ENCODE measurements at places on chromosomes 5 and 9.

- DNase-seq, result no peak
Measured at GRCh38 chr9:6816581-6816980, 58.8 kb downstream of the KDM4C start.

GRCh38 chr5:55897905-55898304 is 46.7 kb downstream of the IL31RA start:
- DNase-seq, result peak; percentile 78

DNA sequence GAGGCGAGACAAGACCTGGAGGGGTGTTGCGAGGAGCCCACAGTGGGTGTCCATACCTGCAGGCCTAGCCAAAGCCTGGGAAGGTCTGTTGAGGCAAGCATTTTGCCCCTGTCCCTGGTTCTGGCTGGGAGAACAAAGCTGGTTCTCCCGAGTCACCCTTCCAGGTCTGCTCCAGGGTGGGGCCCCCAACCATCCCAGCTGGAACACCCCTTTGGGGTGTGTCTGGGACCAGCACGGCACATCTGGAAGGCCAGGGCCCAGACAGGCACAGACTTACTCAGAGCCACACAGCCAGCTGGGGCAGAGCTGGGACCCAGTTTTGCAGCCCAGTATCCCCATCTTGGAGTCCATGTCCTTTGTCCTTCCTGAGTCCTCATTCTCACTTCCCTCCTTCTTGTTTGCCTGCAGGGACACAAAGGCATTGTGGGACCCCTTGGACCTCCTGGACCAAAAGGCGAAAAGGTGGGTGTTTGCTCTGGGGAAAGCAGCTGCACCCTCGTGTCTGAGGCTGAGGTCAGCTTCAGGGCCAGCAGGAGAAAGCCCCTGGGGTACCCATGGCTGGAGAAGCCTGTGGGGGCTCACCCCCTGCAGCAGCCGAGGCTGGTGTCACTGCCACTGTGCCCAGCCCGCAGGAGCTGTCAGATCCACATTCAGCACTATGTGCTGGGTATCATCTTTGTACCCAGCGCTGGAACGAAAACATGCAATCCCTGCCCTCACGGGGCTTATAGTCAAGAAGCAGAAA is 38.4 kb upstream of the ORM1 start:
- DNase-seq, result no peak

DNA sequence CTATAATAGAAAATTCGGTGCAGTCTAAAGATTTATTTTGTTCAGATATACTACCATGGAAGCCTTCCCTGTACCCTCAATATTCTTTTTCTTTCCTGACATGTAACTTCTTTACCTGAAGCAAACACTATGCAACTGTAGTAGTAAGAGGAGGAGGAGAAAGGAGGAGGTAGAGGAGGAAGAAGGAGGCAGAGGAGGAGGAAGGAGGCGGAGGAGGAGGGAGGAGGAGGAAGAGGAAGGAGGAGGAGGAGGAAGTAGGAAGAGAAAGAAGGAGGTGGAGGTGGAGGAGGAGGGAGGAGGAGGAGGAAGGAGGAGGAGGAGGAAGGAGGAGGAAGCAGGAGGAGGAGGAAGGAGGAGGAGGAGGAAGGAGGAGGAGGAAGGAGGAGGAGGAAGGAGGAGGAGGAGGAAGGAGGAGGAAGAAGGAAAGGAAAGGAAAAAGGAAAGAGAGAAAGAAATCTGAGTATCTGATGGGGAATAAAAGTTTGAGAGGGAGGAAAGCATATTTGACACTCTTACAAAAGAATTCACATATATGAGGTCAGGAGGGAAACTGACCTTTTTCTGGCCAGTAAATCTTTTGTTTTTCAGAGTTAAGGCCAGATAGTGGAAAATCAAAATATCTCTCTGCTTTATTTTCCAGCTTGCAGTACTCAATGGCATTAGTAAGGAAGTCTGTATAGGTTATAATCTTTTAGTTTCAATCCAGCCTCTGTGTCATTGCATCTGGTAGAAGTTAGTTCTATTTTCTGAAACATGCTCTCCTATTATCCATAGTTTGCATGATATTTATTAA is 114.5 kb upstream of the LPAR1 start:
- DNase-seq, result no peak

GRCh38 chr5:16557477-16557876 is 59.3 kb downstream of the RETREG1 start:
- DNase-seq, result no peak

GRCh38 chr5:5044247-5044840 is 95.8 kb upstream of the ADAMTS16 start:
- no peak for DNase-seq

- no peak for DNase-seq
Measured at GRCh38 chr5:177983763-177984583, 12.1 kb downstream of the PROP1 start.

DNA sequence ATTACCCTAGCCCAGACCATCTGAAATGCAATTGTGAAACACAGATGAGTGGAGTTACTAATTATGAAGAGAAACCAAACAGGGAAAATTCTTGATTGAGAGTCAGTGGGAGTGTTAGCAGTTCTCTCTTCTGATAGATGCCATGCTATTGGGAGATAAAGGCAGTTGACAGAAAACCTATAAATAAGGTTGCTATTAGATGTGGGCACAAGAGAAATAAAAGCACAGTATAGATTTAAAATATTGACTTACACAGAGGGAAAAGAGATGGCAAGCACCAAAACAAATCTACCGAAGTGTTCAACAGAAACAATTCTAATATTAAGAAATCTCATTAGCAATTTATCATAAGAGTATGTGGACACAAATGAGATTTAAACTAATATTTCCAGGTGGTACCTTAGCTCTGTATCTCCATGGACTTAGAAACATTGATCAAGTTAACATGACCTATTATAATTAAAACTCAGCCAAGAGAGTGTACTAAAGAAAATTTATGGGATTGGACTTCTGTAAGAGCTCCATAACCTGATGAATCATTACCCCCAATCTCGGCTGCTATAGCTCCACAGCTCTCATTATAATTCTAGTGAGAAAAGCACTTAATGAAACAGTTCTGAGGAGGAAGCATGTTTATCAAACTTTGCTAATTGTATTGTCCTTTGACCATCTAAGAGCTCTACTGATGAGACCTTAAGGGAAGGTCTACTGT is 665.0 kb upstream of the RIOK2 start:
- no peak for DNase-seq

GRCh38 chr9:37405350-37405749 is 17.1 kb upstream of the GRHPR start:
- no peak for DNase-seq

GRCh38 chr9:81549500-81550206 is 139.7 kb downstream of the TLE1 start:
- no peak for DNase-seq

- DNase-seq, result no peak
Measured at GRCh38 chr9:86614871-86615849, 260.9 kb upstream of the TUT7 start.

DNA sequence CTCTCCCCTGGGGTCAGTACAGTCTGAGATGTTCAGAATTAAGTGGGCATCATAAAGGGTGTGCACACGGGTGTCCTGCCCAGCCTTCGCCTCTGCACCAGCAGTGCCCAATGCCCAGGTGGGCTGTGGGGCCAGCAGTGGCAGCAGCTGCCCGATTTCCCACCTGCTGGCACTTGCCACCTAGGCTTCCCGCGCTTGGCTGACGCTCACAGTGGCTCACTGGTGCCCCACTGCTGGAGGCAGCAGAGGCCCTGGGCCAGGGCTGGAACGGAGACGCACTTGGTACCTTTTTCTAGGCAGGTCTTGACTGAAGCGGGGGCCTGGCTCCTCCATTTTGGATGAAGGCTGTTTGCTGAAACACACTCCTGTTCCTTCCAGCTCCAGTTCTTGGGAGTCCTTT is 17.0 kb downstream of the MRNIP start:
- DNase-seq, result no peak

DNA sequence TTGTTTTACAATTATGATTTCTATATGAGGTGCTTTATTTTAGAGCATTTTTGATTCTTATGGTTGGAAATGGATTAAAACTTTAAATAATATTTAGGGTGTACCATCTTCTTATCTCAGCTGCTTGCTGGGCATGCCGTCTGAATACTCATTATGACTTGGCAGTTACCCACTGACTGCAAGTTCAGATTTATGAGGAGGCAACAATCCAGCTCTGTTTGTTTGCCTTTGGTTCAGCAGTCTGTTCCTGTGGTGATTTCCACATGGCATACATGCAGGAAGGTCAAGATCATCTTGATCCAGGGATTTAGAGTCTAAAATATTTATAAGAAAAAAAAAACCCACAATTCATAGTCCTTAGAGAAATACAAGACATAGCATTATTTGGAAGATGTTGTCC is 1254.5 kb upstream of the NUDT12 start:
- DNase-seq, result no peak

- no peak for DNase-seq
Measured at GRCh38 chr9:132147331-132147730, 14.5 kb upstream of the NTNG2 start.

DNA sequence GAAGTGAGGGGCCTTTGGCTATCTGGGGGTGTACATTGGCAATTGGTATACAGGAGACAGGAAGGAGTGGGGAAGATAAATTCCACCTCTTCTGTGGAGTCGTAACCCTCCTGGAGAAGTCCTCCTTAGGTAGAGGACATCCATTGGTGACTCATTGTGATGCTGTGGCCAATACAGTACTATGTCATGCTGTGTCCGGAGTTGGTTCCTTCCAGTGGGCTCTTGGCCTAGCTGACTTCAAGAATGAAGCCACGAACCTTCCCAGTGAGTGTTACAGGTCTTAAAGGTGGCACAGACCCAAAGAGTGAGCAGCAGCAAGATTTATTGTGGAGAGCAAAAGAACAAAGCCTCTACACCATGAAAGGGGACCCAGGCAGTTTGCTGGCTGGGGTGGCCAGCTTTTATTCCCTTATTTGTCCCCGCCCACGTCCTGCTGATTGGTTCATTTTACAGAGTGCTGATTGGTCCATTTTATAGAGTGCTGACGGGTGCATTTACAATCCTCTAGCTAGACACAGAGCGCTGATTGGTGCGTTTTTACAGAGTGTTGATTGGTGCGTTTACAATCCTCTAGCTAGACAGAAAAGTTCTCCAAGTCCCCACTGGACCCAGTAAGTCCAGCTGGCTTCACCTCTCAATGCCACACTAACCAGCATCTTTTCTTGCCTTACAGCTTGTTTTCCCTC is 37.3 kb upstream of the FBP1 start:
- no peak for DNase-seq

GRCh38 chr9:94086486-94087345 is 2.5 kb downstream of the PTPDC1 start:
- DNase-seq, result no peak

DNA sequence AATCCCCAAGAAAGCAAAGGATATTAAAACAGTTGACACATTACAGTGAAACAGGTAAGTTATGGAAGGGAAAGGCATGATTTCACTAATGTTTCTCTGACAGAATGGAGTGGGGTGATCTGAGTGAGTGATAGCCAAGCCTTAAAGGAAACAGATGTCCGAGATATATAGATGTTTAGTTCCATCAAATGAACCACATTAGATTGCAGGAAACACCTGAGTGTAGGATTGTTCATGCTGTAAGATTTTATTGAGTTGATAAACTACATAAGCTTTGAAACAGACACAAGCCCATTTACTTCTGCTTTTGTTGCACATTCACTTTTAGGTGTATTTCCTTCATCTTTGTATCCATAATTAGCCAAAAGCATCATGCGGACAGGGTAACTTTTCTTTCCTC is 167.1 kb upstream of the PPP1R2B start:
- no peak for DNase-seq

DNA sequence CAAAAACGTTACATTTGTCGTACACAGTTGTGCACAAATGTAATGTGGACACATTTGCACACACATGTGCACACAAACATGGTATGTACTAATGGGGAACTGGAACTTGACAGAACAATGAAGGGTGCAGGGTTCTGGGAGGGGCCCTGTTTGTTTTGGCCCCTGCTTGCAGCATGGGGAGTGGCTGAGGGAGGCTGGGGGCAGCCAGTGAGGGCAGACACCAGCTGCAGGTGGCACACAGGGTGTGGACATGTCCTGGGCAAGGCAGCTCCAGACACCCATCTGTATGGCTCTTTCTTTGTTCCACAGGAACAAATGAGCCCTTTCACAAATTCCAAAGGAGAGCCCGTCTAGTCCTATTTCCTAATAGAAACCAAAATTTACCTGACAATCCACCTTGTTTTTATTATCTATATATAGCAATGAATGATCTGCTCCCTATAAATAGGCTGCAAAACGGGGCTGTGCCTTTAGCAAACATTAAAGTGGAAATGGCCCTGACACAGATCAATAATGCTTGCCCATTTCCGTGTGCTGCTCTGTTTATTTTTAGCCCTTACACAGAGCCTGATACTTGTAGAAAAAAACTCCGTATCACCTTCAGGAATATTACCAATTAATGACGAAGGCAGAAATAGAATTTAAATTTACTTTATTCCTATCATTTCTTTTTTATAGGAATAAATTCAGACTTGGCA is 26.4 kb downstream of the MARCHF3 start:
- no peak for DNase-seq

GRCh38 chr5:72597456-72597948 is 90.3 kb upstream of the ZNF366 start:
- peak; percentile 81 for DNase-seq

DNA sequence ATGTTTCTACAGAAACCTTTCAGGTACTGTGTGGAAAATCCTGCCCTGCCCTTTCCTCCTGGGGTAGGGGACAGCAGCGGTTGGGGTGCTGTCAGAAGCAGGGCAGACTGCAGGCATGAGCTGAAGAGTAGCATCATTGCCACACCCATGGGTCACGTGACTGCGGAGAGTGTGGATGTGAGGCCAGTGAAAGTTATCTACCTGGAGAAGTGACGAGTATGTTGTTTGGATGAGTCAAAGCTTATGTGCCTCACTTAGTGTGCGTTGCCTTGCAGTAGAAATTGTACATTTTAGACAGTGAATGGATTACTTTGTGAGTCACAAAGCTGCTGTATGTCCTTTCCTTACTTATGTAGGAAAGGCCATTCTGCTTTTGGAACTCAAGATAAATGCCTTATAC is 21.7 kb upstream of the ACTBL2 start:
- no peak for DNase-seq

DNA sequence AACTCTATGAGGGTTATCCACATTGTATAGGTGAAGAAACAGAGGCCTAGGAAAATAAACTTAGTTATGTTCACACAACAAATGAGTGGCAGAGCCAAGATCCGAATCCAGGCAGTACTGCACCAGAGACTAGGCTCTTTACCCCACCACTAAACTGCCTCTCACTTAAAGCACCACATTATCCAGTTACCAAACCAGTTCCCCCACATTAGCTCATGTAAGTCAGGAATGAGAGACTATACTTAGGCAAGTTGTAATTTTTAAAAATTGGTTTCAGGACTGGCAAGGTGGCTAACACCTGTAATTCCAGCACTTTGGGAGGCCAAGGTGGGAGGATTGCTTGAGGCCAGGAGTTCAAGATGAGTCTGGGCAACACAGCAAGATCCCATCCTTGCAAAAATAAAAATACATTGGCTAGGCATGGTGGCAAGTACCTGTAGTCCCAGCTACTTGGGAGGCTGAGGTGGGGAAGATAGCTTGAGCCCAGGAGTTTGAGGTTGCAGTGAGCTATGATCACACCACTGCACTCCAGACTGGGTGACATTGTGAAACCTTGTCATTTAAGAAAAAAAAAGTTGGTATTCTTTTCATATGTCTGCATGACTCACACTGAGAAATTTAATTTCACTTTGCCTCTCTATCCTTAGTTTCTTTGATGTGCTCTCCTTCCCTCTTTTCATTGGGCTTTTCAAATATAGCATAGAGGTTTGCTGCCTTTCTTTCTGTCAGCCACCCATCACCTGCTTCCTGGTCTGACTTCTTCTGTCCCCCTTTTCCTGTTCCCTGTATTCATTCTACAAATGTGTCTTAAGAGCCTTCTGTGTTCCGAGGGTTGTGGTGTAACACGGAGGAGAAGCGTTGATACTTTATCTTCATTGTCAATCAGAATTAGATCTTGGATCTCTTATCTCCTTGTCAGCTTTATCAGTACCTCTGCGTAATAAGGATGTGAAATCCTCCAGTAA is 64.7 kb downstream of the ERMP1 start:
- DNase-seq, result no peak
